ENCODE measurements at places on chromosomes 6 and 20.

DNA sequence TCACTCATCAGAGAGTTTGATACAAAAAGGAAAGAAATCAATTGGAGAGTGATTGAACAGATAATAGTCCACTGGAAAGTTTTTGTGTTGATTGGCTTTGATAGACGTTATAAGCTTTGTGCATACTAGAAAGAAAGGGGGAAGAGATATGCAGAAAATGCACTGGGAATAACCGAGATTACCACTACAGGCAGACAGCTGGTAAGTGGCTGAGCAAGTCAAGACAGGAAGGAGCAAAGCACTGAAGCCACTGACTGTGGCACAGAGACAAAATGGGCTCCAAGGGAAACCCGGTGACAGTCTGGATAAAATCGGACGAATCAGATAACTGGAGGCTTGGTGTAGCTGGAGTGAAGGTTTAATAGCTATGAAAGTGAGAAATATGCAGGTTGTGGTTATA lies 209.0 kb downstream of the SIM1 start:
- DNase-seq = no peak

DNA sequence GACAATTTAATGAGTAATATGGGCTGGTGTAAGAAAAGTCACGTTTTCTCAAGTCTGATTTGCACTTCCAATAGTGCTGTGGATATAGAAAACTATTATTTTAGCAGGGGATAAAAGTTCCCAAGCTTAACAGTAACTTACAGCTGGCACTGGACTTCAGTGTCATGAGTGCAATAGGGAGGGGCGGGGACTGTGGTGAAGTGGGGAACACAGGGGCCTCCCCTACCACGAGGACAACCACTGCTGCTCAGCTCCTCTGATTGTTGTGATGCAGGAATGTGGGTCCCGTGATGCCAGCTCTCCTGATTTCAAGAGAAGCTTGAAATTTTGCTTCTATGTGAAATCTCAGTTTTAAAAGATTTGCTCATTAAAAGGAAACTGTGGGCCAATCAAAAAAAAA lies 24.0 kb downstream of the SLC13A3 start:
- no peak for DNase-seq

GRCh38 chr20:10543480-10543879 lies 108.4 kb downstream of the SLX4IP start:
- no peak for DNase-seq

- DNase-seq = no peak
These were observed 18.5 kb downstream of the DST start for GRCh38 chr6:56624046-56624727.

DNA sequence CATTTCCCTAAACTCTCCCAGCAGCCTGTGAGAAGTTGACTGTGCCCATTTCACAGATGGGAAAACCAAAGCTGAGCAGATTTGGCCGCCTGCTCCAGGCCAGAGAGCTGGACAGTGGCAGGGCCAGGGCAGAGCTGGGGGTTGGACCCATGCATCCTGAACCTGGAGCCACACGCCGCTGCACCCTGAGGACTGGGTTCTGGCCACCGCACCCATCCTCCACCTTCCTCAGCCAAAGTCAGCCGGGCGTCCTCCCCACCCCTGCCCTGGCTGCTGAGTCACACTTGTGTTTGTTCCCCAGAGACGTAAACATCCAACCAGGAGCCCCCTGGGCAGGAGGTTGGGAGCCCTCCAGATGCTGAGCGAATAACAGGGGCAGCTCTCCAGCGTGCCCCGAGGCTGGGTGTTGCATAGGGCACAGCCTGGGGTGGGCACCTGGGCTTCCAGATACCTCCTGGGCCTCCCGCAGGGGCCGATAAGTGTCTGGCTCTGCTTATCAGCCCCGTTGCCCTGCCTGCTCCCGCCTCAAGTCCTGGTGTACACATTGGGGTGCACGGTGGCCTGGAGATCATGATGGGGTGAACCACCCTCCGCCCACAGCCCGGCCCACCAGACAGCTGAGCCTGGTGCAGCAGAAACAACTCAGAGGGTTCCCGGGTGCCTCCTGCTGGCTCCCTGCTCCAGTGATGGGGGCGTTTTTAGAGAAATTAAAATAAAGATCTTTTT lies 23.8 kb downstream of the RBM38 start:
- no peak for DNase-seq

- DNase-seq = no peak
These were observed 16.7 kb upstream of the PRDM1 start for GRCh38 chr6:106069478-106069877.

DNA sequence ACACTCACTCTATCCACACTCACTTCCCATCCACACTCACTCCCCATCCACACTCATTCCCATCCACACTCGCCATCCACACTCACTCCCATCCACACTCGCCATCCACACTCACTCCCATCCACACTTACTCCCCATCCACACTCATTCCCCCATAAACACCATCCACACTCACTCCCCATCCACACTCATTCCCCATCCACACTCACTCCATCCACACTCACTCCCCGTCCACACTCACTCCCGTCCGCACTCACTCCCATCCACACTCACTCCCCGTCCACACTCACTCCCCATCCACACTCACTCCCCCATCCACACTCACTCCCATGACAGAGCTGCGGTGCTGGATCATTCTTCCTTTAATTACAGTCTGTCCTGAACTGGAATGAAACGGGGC lies 17.1 kb downstream of the THBS2 start:
- no peak for DNase-seq

GRCh38 chr20:35630636-35631035 lies 15.0 kb downstream of the SPAG4 start:
- DNase-seq = no peak

GRCh38 chr20:39264506-39265172 lies 302.5 kb downstream of the DHX35 start:
- peak; percentile 43 for DNase-seq

- peak; percentile 35 for DNase-seq
These were observed 56.5 kb upstream of the SIRPA start for GRCh38 chr20:1838556-1839279.

DNA sequence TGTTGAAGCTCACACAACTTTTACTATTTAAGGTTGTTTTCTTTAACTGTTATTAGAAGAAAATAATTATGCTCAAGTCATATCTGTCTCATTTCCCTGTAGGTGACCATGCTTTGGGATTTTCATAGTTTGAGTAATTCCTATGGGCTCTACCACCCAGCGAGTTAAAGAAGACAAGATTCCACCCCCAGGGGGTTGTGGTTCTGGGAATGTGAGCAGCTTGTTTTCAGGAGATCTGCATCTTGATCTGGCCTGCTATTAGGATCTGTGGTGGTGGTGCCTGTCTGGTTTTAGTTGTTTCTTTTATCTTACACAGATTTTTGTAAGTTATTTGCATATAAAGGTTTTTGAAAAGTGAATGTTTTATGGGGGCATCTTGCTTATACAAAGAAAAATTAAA lies 20.2 kb upstream of the REV3L start:
- no peak for DNase-seq

- no peak for DNase-seq
These were observed 800 bp downstream of the RWDD2A start for GRCh38 chr6:83193747-83194566.

DNA sequence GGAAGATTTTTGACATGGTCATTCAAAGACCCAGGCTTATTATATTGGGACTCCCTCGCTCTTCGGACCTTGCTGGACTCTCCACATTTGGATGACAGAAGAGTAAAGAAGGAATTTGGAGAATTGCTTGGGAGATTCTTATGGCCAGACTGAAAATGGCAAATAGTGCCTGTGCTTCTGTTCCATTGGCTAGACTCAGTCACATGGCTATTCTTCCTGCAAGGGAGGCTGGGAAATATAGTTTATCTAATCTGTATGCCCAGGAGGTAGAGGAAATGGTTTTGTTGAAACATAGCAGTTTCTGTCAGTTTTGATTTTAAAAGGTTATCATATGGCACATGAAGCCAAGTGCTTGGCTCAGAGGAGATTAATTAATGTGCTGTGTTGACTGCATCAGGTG lies 286.6 kb upstream of the JAG1 start:
- DNase-seq = no peak

DNA sequence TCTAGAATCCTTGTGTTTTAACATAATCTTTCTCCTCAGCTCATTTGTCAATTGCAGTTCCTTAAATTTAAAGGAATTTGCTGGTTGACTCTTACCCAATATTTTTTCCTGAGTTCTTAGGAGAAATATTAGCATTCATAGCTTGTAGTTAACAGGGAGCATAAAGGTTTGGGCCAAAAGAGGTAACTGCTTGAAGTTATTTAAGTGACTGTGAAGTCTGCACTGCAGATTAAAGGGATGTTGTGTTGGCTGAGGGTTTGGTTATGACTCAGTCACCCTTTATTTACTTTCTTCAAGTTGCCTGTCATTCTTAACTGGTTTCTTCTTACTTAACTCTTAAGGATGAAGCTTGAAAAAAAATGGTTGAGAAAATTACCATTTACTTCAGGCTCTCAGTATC lies 220.3 kb upstream of the LAMP5 start:
- no peak for DNase-seq

DNA sequence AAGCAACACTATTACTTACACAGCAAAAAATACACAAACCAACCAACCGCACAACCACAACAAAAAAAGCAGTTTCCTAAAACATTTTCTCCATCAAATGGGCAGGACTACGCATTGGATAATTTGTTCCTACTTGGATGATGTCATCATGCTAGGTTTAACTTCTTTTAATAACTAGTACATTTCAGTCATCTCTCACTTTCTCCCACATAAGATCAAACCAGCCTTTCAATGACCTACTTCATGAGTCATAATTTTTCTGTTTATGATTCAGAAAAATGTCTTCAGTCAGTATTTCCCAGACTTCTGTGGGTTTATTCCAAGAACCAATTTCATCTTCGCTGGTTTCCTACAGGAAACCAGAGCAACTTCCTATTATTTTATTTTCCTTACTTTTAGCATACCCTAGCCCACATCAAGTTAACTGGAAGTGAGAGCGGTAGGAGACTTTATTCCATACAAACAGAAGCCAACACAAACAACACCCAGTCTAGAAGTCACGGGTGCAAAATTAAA lies 134.2 kb downstream of the GMDS start:
- DNase-seq = no peak

- DNase-seq = no peak
These were observed 232.8 kb upstream of the EXOC2 start for GRCh38 chr6:925656-926213.

DNA sequence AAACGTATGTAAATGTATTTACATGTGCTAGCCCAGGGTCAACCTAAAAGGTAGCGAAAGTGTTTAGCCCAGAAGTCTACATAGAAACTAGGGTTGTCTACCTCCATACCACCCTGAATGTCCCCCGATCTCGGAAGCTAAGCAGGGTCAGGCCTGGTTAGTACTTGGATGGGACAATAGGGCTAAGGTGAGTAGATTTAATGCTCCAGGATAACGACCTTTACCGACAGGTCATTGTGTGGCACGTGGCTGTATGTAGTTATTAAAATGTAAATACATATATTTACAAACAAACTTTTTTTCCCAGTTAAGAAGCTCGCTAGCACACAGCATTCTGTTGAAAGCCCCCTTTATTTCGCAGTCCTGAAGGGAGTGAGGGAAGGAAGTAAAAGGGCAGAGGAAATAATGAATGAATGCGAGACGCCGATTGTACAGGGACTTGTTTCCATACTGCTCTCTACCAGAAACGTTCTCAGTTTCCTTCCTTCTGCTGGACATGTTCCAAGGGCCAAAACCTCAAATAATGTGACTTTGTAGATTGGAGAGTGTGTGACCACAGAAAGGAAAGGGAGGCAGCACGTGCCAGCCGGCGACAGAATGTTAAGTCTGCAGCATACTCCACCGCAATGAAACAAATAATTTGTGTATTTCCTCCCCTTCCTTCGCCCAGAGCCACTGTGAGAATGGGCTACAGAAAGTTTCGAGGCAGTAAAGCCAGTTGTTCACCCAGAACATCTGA lies 612 bp downstream of the ADAT2 start:
- DNase-seq = peak; percentile 68

- no peak for DNase-seq
These were observed 16.2 kb downstream of the FRS3 start for GRCh38 chr6:41763470-41763869.

GRCh38 chr20:50645253-50646068 lies 45.9 kb downstream of the RIPOR3 start:
- DNase-seq = no peak

DNA sequence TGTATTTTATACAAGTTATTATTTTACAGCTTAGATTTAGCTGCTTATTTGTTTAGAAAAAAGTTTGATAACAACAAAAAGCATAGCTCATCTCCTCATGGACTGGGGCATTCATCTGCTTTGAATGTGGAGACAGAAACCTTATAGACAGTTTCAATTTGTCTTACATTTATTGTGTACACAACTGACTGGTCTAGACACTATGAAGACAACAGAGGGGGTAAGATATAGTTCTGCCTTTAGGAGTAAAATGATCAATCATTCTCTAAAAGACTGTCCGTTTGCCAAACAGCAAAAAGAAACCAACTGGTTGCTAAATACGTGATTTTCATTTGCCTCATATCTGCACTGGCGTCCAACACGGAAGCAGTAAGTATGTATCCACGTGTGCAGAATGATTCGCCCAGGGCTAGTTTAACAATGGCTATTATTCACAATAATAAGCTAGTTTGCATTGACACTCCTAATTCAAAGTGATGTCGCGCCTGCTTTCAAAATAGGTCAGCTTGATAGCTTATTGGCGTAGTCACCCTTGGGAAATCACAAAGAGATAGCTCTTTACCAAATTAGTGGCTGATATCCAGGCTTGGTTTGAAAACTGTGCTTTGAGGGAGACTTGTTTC lies 153.6 kb downstream of the BMP2 start:
- no peak for DNase-seq

DNA sequence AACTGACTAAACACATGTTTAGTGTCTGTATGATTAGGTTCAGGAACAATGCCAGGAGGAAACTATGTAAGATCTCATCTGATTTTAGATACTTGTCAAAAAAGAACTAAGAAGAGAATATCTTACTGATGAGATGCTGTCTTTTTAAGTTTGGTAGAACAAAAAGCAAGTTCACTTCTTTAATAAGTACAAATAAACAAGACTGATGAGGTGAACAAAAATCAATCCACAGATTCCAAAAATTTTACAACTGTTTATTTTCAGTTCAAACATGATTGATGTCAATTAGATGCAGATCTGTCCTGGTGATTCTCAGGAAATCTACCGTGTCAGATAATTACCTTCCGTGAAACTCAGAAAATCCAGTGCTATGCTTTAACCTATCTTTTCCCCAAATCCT lies 24.9 kb downstream of the EPHA7 start:
- no peak for DNase-seq

DNA sequence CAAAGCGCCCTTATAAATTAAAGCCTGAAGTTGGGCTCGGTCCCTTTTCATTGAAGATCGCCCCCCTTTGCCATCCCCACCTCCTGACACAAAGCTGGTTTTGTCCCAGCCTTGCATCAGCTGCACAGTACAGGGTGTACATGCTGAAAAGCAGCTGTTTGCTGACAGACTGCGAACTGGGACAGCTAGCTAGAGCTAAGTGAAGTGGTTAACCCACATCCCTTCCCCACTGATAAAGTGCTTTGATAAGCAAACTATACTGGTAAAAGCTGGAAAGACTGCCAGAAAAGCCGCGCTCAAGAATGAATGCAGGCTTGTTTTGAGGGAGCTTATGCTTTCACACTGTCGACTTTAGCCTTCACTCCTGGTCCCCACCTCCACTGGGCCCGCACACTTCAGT lies 207.3 kb downstream of the GMDS start:
- no peak for DNase-seq

Data from skin of body (tissue), 3 donors.